ENCODE measurements at places on chromosomes 13 and 19.

- no peak for DNase-seq
These were observed 21.6 kb downstream of the LGALS13 start for GRCh38 chr19:39623946-39624345.

GRCh38 chr13:113491418-113491883 lies 940 bp upstream of the DCUN1D2 start:
- DNase-seq, result peak; percentile 17

DNA sequence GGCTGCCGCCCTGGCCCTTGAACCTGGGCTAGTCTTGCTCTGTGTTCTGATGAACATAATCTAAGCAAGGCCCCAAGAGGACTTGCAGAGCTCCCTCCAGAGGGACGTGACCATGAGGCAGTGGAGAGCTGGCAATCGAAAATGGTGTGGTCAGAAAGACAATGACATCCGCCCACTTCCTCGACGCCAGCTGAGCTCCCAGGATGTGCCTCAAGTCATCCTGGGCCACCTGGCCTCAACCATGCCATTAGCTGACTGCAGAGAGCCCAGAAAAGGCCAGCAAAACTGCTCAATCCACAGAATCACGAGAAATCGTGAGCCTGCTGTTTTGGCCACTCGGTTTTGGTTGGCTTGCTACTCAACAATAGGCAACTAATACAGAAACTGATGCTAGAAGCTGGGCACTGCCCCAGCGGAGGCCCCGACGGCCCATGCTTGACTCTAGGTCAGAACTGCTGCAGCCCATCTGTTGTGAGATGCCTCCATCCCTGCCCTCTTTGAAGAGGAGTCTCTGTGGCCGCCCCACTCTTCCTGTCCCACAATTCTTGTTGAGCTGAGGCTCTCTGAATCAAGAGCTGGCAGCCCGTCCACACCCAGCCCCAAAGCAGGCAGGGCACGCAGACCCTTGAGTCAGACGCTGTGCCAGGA lies 53.3 kb downstream of the STK24 start:
- DNase-seq, result no peak

GRCh38 chr19:33953023-33953422 lies 156.4 kb downstream of the KCTD15 start:
- no peak for DNase-seq

DNA sequence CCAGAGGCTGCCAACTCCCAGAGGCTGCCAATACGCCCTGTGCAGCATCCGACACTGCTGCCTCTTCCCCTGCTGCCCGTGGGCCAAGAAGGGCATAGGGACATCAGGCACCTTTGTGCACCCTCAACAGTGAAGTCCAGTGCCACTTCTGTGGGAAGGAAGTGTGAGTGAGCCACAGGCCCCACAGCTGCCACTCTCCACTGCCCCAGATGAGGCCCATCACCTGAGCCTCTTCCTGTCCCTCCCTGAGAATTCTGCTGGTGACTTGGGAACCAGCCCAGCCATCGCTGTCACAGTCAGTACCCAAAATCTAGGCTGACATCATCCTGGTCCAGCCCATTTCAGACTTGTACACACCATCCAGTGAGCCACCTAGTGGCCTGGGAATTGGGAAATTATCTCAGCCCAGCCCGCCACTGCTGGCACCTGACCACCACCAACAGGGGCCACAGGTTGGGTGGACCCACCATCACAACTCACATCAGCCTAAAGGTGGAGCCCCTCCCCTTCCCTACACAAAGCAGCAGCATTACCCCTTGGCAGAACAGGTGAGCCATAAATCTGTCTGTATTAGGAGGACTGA lies 733.9 kb upstream of the KLHL1 start:
- no peak for DNase-seq

- peak; percentile 84 for DNase-seq
These were observed 460.5 kb downstream of the COG6 start for GRCh38 chr13:40116008-40116407.

DNA sequence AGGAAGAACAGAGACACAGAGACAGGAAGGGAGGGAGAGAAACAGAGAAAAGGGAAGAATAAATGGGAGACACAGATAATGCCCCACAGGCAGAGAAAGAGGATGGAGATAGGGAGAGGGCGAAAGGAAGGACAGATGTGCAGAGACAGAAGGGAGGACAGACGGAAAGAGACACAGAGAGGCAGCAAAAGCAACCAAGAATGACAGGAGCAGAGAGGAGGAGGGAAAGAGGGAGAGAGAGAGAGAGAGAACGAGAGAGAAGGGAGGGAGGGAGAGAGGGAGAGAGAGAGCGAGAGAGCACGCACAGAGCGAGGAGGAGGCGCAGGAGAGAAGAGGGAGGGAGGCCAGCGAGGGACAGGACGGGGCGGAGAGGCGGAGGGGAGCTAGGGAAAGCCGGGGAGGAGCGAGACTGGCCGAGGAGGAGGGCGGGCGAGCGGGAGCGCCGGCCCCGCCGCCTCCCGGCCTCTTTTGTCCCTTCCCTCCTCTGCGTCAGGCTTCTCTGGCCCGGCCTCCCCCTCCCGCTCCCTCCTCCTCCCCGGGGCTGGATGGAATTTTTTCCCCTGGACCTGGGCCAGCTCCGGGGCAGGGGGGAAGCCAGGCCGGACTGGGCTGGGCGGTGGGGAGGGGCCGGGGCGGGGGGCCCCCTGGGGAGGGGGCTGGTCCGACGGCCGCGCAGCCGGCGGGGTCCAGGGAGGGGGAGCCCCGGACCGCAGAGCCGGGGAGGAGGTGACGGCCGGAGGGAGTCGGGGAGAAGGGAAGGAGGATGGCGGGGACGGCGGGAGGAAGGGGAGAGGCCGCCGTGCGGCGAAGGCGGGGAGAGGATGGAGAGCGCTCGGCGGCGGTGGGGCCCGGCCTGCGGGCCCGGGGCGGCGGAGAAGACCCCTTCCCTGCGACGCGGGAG lies 4.2 kb upstream of the SPACA6 start:
- peak; percentile 96 for DNase-seq

DNA sequence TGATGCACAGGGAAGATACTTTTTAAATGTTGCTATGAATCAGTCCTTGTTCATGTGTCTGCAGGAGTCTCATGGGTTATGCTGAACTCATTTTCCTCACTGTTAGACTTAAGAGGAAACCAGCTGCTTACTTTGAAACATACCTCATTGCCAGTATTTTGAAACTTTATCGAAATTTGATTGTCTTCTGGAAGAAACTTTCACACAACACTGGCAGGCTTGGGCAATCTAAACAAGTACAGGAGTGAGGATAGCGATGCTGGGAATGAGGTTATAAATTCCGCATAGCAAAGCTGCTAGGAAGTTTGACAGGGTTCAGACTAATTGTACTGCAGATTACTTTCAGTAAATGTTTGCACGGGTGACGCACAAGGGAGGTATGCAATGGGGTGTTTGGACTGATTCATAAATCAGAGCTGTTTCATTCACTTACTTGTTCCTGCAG lies 245.7 kb downstream of the DNAJC15 start:
- DNase-seq, result peak; percentile 99

DNA sequence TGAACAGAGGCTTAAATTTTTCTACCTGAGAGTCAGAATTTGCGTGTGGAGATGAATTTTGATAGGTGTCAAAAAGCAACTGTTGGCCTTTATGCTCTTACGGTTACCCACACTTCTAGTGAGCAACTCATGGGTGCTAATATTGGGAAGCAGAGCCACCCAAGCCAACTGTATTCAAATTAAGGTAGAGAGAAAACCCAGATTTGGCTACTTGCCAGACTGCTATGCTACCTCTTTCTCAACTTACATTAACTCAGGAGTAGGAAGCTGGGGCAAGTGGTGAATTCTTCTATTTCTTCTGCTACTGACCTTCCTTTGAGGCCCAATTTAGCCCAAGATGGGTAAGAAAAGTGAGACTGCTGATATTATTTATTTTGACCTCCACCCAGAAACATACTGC lies 83.9 kb downstream of the OLFM4 start:
- DNase-seq, result no peak

DNA sequence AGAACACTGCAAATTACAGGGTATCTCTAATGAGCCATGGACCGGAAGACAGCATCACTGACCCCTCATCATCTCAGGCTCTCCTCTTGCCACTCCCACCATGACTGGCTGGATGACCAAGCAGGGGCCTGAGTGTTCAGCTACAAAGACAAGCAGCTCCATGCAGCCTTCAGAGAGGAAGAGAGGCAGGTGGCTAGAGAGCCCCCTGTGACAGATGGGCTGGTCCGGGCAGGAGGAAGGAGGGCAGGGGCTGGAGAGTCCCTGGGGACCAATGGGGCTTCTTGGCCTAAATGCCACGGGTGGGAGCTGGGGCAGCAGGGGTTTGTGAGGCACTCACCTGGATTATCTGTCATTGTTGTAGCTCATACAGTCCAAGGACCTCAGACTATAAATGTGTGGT lies 12.8 kb upstream of the RASA3 start:
- no peak for DNase-seq

- DNase-seq, result no peak
These were observed 9.9 kb upstream of the POP4 start for GRCh38 chr19:29596080-29596727.

- DNase-seq, result no peak
These were observed 19.7 kb upstream of the IPO5 start for GRCh38 chr13:97933776-97934175.

- no peak for DNase-seq
These were observed 13.7 kb downstream of the SYT3 start for GRCh38 chr19:50626011-50626410.

DNA sequence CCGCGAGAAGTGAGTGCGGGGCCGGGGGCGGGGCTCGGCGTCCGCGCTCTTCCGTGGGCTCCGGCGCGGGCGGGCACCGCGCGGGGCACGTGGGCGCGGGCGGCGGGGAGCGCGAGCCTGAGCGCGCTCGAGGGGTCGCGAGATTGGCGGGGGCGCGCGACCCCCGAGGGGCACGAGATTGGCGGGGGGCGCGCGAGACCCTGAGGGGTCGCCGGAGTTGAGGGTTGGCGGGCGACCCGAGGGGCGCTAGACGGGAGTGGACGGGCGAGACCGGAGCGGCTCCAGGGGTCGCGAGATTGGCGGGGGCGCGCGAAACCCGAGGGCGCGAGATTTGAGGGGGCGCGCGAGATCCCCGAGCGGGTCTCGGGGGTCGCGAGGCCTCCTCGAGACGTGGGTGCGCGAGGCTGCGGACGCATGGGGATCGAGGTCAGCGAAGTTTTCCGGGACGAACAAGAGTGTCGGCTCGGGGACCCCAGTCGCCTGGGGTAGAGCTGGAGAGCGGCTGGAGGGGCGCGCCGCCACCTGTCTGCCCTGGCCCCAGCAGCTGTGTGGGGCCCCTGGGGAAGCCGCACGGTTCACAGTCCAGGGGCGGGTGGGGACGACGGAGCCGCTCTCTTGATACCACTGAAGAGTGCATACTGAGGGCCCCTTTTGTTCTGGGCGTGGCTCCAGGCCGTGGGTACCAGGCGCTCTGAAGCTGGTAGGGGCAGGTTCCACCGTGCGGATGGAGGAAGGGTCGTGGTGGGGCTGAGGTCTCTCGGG lies 682 bp downstream of the SSBP4 start:
- no peak for DNase-seq

DNA sequence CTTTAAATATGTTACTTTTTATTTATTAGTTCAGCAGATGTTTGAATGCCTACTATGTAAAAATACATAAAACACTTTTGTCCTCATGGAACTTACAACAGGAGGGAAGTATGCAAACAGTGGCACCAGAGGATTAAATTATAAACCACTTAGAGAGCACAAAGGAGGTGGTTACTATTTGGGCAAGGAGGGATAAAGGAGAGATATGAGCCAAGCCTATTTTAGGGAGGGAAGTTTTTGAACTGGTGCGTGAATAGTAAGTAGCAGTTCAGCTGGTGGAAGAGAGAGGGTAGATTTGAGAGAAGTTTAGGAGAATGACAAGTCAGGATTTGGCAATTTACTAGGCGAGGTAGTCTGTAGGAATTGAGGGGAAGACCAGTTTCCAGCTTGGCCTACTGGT lies 8.6 kb downstream of the AKAP11 start:
- DNase-seq, result no peak

DNA sequence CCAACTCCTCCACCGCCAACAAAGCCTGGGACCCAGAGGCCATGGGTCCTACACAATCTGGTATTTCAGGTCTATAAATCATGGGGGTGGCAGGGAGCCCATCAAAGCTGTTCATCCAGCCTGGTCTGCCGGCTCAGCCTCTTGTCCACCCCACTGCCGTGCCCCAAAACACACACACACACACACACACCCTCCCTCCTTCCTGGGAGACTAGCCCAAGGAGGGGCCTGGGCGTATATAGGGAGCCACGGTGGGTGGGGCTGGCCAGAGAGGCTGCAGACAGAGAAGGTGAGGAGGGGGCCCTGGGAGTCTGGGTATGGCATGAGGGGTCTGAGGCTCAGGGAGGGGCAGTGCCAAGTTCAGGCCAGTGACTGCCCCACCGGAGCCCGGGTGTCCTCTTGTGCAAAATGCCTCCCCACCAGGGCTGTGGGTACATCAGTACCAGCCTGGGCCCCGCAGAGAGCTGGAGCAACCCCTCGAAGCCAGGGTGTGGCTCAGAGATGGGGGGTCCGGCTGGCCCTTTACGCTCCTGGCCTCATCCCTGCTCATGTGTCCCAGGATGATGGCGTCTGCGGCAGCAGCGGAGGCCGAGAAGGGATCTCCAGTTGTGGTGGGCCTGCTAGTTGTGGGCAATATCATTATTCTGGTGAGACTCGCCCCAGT lies at the start of gene UPK1A:
Gene UPK1A, plus strand, starts transcription at position 267 of the 663 bp plus-strand sequence. Its CDS starts 296 bp downstream, at position 563.
- no peak for DNase-seq

GRCh38 chr19:30367421-30367820 lies 4.8 kb upstream of the ZNF536 start:
- no peak for DNase-seq

GRCh38 chr13:112186091-112186490 lies 119.1 kb downstream of the SOX1 start:
- no peak for DNase-seq

GRCh38 chr13:102400675-102401145 lies 1.1 kb downstream of the FGF14 start:
- peak; percentile 3 for DNase-seq

DNA sequence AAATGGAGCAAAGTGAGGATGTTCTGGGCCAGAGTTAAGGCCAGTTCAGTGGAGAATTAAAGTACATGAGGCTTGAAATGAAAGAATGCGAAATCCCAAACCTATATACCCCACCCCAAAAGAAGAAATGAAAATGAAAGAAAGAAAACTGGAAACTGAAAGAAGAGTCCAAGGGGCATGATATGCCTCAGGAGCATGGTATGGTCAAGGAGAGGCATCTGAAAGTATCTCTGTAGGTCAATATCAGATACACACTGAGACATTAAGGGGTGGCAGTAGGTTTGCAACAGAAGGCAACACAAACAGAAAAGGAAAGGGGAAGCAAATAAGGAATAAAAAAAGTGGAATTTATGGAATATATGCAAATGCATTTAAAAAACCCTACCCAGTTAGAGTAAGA lies 166.5 kb downstream of the COG6 start:
- DNase-seq, result no peak

DNA sequence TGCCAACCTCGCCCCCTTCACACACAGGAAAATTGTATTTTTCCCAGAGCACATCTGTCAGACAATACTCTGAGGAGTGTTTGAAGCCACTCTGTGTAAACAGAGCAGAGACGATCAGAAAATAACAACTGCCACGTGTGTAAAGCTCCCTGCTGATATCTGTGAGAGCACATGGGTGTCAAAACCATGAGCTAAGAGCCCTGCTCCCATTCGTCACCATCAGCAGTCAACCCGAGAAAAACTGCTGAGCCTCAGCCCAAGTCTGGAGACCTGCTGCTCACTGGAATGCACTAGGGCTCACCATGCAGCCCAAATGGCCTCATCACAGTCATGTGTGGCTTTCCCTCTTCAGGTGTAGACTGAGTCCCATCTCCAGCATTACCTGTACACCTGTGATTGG lies 304.1 kb downstream of the FGF14 start:
- DNase-seq, result no peak

All from fibroblast of the aortic adventitia (primary cell).